ENCODE measurements at places on chromosomes 7 and 10. TPM values are rescaled to one million over a fixed set of nuclear protein-coding genes. Genes with fewer than 3 reads are reported as not detected.

The CPA5 gene
- 2.5 TPM for total RNA-seq

The ITGB8 gene
- 0.37 TPM for total RNA-seq

The OR2A12 gene
- not detected for total RNA-seq

The STAG3 gene
- total RNA-seq: 4.0 TPM

The GIMAP7 gene
- 68.3 TPM for total RNA-seq

- peak overlapping the region; percentile 14 for H3K27ac ChIP-seq
- H3K36me3 ChIP-seq: no peaks in the 10 kb centered on the region
- no peak overlapping the region for H3K4me3 ChIP-seq
Observed at GRCh38 chr7:8185926-8186683, 75.9 kb downstream of the ICA1 start.

- H3K4me3 ChIP-seq: peak overlapping the region; percentile 91
- H3K27ac ChIP-seq: peak overlapping the region; percentile 99
- H3K27me3 ChIP-seq: no peaks in the 10 kb centered on the region
- H3K36me3 ChIP-seq: peaks cover 4% of the 10 kb centered on the region
Observed at GRCh38 chr7:30322271-30323005, 38.0 kb downstream of the ZNRF2 start.

DNA sequence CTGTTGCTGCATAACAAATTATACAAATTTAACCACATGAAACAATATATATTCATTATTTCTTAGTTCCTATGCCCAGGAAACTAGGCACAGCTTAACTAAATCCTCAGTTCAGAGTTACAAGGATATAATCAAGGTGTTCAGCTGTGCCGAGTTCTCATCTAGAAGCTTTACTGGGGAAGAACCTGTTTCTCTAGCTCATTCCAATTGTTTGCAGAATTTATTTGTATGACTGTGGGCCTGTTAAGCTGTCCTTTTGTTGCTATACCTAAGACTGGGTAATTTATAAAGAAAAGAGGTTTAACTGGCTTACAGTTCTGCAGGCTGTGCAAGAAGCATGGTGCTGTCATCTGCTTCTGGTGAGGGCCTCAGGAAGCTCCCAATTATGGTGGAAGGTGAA lies 21.8 kb upstream of the MDFIC start:
- DNase-seq: no peak
- peaks cover 2% of the 10 kb centered on the region for H3K36me3 ChIP-seq
- peaks cover 4% of the 10 kb centered on the region for H3K4me1 ChIP-seq
- H3K27me3 ChIP-seq: no peaks in the 10 kb centered on the region

GRCh38 chr7:112400141-112400540 lies 50.1 kb upstream of the IFRD1 start:
- no peak overlapping the region for H3K4me3 ChIP-seq
- DNase-seq: no peak
- peaks cover 2% of the 10 kb centered on the region for H3K36me3 ChIP-seq

GRCh38 chr10:124831116-124831515 lies 29.5 kb downstream of the ABRAXAS2 start:
- DNase-seq: no peak
- H3K27ac ChIP-seq: no peak overlapping the region
- H3K36me3 ChIP-seq: no peaks in the 10 kb centered on the region
- no peak overlapping the region for H3K4me3 ChIP-seq
- no peaks in the 10 kb centered on the region for H3K27me3 ChIP-seq

DNA sequence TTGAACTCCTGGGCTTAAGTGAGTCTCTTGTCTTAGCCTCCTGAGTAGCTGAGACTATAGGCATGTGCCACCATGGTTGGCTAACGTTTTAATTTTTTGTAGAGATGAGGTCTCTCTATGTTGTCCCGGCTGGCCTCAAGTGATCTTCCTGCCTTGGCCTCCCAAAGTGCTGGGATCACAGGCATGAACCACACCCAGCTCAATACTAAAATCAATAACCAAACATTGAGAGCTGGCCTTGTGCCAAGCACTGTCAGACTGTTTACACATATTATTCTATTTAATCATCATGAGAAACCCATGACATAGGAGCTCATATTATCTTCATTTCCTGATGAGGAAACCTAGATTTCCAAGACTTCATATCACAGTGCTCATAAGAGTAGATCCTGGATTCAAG lies 251.2 kb downstream of the BAMBI start:
- H3K27ac ChIP-seq: no peak overlapping the region
- no peaks in the 10 kb centered on the region for H3K4me1 ChIP-seq
- H3K36me3 ChIP-seq: no peaks in the 10 kb centered on the region
- no peak overlapping the region for H3K4me3 ChIP-seq

DNA sequence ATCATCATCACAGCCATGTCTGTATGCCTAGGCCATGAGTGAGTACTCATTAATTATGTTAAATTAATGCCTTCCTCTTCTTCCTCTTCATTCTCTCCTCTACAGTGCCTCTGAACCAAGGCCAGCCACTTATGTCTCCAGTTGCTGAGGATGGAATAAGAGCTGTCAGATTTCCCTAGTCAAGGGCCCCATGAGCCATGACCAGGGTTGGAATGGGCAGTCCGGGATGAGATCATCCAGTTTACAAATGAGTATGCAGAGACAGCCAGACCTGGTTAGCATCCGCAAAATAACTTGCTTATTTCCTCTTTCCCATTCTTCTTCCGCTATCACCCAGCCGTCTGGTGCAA lies 342.7 kb downstream of the GRID1 start:
- H3K27me3 ChIP-seq: peaks cover 30% of the 10 kb centered on the region
- DNase-seq: no peak
- no peak overlapping the region for H3K27ac ChIP-seq
- no peaks in the 10 kb centered on the region for H3K4me1 ChIP-seq

- H3K36me3 ChIP-seq: no peaks in the 10 kb centered on the region
- no peaks in the 10 kb centered on the region for H3K4me1 ChIP-seq
- DNase-seq: no peak
- H3K27me3 ChIP-seq: no peaks in the 10 kb centered on the region
- H3K27ac ChIP-seq: no peak overlapping the region
Observed at GRCh38 chr10:20289070-20289828, 473.0 kb downstream of the PLXDC2 start.

- H3K27me3 ChIP-seq: peaks cover 10% of the 10 kb centered on the region
- no peak overlapping the region for H3K27ac ChIP-seq
- H3K36me3 ChIP-seq: no peaks in the 10 kb centered on the region
Observed at GRCh38 chr10:128853537-128853936, 613.5 kb upstream of the MGMT start.
